ENCODE measurements at places on chromosomes 5 and 9.

GRCh38 chr9:14578030-14578429 is 115.2 kb downstream of the ZDHHC21 start:
- DNase-seq = no peak

- DNase-seq = no peak
Measured at GRCh38 chr5:32029261-32029660, 144.9 kb downstream of the GOLPH3 start.

DNA sequence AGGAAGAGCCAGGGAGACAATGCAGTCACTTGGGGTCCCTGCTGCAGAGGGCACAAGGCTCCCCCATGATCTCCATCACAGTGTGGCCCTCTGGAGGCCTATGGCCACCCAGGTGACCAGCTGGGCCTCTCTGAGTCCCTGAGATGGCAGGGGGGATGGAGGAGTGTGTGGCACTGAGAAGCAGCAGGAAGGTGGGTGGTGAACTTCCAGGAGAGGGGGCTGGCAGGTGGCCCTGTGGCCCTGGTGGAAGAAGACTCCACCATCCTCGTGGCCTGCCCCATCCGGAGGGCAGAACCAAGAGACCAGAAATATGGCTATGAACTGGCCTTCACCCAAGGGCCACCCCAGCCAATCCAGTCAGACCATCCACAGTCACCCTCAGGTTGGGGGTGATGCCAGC is 31.7 kb upstream of the AFAP1L1 start:
- no peak for DNase-seq

DNA sequence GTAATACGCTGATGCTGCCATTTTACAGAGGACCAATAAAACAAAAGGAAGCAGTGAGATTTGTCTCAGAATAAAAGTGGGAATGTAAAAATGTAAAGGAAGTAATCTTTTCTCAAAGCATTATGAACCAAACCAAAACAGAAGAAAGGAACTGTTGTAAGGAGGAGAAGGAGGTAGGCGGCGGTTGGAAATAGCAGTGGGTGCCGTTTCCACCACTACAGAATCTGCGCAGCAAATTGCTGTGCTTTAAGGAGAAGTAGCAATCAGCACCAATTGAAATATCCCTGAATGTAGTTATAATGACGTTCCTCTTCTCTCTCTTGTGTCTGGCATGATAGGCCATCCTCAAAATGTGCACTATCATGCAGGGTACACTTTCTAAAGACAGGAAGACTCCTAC is 455.1 kb upstream of the TLE4 start:
- DNase-seq = no peak

DNA sequence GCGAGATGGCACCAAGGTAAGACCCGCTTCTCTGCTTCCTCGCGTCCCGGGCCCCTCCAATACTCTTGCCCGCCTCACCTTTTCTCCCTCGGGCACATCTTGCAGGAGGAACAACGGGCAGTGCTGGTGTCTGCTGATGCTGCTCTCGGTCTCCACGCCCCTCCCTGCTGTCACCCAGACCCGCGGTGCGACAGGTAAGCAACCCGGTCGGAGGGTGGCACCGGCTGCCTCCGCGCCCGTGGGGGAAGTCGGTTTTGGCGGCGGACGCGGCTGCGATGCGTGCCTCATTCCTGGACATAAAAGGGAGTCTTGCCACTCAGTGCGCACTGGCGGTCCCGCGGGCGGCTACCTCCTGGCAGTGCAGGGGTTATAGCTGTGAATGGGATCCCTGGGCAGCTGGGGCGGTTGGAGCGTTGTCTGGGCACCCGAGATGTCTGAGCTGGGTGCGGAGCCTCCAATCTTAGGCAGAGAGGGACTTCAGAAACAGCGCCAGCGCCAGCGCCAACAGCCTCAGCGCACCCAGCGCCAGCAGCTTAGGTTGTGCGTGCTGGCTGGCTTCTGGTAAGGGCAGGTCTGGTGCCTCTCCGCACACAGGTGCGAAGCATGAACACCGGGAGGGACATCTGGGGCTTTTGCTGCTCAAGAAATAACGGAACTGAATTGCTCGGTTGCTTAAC is 488 bp downstream of the COL15A1 start:
- no peak for DNase-seq

DNA sequence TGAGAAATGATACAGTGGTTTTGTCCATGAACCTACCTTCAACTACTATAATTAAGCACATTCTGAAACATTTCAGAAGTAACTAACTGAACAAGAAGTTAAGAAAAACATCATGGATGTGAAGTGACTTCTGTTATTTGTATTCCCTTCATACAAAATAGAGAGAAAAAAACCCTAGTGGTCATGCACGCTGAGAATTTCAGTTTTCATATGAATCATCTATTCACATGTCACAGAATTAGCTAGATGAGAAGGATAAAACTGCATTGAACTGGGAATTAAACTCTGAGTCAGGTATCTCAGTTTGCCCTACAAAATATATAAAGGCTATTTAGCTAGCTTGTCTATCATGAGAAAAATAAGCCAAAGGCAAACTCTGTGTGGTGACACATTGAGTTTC is 451.8 kb upstream of the FTMT start:
- no peak for DNase-seq

DNA sequence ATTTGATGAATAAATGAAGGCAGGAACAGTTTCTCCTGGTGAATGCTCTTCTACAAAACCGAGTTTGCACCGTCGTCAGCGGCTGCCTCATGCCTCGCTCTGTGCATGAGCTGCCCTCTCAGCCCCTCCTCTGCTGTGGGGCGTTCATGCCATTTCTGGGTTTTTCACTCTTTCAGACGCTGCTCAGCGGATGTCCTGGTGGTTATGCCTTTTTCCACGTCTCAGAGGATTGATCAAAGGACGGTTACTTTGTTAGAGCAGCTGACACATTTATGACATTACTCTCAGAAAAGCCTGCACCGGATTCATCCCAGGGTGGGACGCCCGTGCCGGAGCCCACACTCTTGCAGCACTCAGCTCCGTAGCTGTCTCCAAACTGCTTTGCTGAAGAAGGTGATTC is 195.9 kb upstream of the PPP1R26 start:
- no peak for DNase-seq

DNA sequence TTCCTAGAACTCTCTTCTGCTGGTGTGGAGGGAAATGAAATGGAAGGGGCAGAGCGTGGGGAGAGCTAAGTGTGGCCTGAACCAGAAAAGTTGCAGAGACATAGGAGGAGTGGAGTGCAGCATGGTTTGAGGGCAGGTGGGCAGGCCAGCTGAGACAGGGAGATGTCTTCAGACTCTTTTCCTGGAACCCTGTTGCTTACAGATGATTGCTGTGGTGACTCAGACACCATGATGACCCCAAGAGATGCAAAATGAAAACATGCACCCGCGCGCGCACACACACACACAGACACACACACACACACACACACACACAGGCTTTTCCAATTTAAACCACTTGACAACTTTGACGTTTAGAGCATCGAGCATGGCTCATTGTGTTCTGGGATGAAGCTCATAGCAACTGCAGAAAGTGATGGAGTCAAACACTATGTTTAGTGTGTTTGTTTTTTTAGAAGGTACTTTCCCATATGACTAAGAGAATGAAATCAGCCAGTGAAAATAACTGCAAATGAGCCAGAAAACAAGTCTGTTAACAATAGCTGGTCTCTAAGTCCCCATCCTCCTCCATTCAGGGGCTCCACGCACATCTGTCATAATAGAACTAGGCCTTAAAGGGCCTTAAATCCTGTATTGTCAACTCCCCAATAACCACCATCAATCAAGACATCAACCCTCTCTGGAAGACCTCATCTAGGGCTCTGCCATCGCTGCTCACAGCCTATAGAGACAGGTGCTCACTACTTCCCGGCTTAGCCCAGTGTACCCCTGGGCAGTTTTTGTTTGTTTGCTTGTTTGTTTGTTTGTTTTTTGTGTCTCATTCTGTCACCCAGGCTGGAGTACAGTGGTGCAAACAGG is 9.6 kb downstream of the TMOD1 start:
- DNase-seq = no peak

DNA sequence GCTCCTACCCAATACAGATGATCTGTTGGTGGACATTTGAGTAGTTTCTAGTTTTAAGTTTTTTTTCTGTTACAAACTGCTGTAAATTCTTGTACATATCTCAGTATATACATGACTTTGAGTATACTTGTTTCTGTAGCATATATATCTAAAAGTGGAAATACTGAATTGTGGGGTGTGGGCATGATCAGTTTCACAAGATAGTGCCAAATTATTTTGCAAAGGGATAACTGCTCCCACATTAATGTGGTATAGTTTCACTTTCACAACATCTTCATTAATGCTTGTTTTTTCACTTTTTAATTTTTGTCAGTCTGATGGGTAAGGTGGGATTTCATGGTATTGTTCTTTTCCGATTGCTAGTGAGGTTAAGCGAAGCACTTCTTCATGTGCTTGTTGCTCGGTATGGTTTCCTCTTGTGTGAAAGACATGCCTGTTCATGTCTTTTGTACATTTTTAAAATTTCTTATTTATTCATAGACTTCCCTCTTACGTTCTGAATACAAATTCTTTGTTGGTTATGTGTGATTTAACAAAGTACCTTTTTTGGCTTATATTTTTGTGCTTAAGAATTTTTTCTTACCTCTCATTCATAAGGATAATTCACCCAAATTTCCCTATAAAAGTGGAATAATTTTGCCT is 103.5 kb downstream of the CDC42SE2 start:
- no peak for DNase-seq

GRCh38 chr9:649128-650074 is 192.1 kb upstream of the DMRT1 start:
- DNase-seq = no peak

DNA sequence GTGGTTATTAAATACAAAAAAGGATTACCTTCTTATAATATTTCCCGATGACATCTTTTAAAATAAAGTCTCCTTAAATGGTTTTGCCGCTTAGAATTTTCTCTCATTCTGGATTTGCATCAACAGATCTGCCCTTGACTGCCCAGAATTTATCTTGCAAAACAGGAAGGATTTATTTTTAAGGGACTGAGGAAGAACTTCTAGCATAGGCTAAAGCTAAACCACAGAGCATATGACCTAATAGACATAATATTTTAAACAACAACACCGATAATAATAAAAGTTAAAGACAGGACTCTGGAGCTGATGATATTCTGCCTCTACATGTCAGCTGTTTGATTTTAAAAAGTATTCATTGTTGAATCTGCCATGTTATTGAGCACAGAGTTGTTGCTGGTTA is 145.3 kb upstream of the ADCY2 start:
- no peak for DNase-seq

DNA sequence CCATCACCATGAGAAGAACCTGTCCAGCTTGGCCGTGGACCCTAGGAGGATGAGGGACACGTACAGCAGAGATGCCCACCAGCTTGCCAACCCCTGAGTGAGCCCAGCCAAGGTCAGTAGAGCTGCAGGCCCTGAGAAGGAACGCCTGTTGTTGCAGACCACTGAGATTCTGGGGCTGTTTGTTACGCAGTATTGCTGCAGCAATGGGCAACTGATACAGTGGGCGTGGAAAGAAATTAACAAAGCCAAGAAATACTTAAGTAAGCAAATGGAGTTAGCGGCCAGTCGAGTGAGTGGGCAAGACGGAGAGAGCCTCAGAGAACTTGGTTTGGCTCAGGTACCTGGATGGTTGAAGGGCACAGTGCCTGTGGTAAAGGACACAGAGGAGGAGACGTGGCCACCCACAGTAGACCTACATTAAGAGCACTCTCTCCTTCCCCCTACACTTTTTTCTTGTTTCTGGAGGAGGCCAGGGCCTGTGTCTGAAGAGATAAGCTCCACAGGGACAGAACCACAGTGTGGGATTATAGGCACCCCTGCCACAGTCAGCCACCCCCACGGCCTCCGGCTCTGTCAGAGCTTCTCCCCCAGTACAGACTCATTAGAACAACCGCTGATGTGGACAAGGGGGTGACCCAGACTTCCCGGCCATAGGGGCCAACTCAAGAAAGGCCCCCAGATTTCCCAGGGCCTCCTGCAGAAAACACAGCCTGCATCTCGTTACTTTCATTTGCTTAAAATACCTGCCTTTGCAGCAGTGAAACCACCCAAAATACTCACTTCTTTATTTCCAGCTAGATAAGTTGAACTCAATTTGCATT is 40.1 kb upstream of the GRHPR start:
- no peak for DNase-seq

- DNase-seq = no peak
Measured at GRCh38 chr9:734831-735511, 106.5 kb upstream of the DMRT1 start.

GRCh38 chr9:130703501-130703900 is 9.9 kb downstream of the EXOSC2 start:
- no peak for DNase-seq

GRCh38 chr9:137580954-137581322 is 2.2 kb upstream of the DPH7 start:
- DNase-seq = no peak

DNA sequence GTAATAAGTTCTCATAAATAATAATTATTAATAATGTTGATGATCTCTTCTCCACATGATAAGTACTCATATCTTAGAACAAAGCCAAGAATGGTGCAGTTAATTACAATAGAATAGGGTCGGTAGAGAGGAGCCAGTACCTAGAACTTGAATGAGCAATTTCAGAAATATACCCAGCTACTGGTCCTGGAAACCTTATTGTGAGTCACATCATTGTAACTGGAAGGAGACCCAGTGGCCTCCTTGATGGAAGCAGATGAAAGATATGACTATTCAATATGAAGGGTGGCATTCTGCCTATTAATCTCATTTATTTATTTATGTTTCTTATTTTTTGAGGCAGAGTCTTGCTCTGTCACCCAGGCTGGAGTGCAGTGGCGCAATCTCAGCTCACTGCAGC is 37.7 kb upstream of the SHOC1 start:
- no peak for DNase-seq

DNA sequence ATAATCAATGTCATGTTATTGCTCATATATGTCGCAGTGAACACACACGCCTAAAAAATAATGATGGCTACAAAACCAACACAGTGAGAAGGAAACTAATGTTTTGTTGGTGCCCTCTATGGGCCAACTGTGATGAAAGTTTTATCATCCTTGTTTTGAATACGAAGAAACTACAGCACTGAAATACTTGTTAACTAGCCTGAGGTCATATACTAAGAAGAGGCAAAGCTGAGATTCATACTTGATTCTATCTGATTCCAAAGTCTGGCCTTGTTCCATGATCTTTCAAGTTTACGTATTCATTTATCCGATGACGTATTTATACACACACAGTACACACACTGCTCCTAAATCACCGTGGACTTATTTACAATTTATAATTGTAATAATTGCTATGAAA is 16.1 kb upstream of the DRD1 start:
- no peak for DNase-seq

GRCh38 chr5:55344392-55344992 is 36.7 kb downstream of the MTREX start:
- peak; percentile 54 for DNase-seq

GRCh38 chr5:91106842-91107511 is 276.1 kb downstream of the ARRDC3 start:
- no peak for DNase-seq

GRCh38 chr9:6923086-6923485 is 165.3 kb downstream of the KDM4C start:
- DNase-seq = no peak

GRCh38 chr5:10106806-10107205 is 142.9 kb downstream of the ATPSCKMT start:
- DNase-seq = no peak

GRCh38 chr5:50749181-50749580 is 82.7 kb downstream of the PARP8 start:
- DNase-seq = no peak
